Tibial artery (tissue), 4 donors: ENCODE measurements at places on chromosomes 2 and 18.

GRCh38 chr18:11146238-11146946 is 3.0 kb downstream of the PIEZO2 start:
- no peak for DNase-seq

GRCh38 chr2:234968631-234969305 is 17.0 kb downstream of the SH3BP4 start:
- DNase-seq: no peak

GRCh38 chr18:59359576-59359952 is 499 bp upstream of the LMAN1 start:
- no peak for DNase-seq

DNA sequence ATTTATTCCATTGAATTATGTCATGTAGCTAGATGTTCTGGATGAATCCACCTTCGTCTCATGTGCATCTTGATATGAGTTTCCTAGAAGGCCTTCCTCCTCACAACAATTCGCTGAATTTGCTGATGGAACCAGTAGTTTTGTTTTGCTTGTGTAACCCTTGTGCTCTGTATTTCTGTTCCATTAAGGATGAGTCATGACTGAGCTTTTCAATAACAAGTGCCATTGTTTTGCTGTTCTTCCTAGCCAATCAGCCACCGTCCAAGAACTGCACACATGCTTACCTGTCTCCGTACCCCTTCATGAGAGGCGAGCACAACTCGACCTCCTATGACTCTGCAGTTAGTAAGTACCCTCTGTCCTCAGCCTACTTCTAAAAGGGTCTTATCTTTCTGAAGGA is 2.3 kb downstream of the TMEM182 start:
- DNase-seq: no peak

DNA sequence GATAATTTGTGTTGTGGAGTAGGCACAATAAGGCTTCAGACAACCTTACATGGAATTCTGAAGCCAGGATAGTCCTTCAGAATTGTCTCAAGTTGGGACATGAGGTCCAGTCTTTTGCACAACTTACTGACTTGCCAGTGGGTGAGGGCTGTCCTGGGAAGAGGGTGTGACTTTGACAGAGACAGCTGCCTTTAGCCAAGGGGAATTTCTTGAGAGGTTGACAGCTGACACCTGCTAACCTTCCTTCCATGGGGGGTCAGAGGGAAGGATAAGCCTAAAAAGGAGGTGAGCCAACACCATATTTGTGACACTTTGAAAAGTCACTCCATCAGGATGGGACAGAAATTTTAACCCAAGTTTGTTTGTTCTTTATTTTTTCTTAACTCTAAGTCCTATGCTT is 907.8 kb upstream of the CRIM1 start:
- no peak for DNase-seq

- DNase-seq: no peak
Observed at GRCh38 chr2:48414640-48414979, 115.3 kb upstream of the STON1 start.
